ENCODE measurements at places on chromosomes 7 and 10.

GRCh38 chr7:27182861-27183681 lies 2.0 kb downstream of the HOXA11 start:
- DNase-seq: no peak

DNA sequence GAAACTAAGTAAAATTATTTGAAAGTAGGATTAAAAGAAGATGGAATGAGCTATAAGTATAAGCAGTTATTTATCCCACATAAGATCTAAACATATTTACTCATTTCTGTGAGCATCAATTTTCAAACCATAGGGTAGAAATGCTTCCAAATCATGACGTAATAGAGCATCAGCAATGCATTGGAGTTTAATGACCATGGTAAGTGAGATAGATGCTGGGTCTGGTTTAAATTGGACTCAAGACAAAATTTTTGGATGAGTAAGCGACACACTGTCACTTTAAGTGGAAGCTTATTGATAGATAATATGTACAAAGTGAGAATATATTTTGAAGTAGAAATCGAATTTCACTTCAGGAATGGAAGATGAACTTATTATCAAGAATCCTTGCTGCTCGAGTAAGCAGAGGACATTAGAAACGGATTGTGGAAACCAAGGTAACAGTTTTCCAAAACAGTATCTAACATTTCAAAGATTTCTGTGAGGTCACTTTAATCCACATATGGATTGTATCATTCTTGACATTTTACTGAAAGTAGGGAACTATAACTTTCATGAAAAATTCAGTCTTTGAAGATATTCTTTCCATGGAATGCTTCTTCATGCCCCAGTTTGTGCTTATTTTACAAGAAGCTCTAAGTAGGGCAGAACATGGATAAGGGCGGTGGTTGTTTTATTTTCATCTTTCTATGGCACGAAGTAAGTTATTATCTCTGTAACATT lies 85.8 kb downstream of the AGMO start:
- DNase-seq: no peak

GRCh38 chr7:37074370-37074769 lies 350.1 kb upstream of the AOAH start:
- no peak for DNase-seq

- DNase-seq: no peak
Observed at GRCh38 chr10:86728056-86728455, 28.4 kb upstream of the BMPR1A start.

DNA sequence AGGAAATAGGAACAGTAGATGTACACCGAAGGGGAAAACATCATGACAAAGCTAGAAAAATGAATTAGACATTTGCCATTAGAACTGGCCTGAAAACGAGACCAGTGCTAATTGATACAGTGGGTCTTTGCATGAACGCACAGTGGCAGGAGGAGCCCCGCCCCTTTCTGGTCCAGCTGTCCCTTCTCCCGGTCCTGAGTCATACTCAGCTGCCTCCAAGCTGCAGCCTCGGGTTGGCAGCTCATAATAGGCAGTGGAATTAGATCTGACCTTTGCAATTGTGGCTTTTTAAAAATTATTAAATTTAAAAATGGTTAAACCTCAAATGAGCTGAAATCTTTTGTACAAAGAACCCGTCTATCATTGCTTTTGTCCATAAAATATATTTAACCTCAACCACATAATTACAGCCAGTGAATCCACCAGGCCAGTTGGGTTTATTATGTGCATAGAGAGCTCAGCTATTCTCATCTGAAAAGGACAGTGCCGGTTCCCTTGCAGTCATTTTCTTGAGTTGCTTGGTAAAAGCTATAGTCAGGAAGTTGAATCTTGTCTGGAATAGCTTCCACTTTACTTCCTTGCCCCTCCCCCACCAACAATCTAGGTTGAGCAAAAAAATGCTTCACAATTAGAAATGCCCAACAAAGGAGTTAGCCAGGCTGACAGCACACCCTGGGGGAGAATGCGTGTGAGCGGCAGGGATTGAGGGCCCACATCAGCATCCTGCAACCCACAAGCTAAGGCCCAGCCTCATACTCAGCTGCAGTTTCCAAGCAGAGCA lies 147.1 kb downstream of the BUB3 start:
- DNase-seq: no peak

- no peak for DNase-seq
Observed at GRCh38 chr7:142753366-142753765, 4.1 kb downstream of the PRSS1 start.

- DNase-seq: no peak
Observed at GRCh38 chr10:114931072-114931679, 6.8 kb upstream of the TRUB1 start.

- DNase-seq: no peak
Observed at GRCh38 chr10:22927166-22927565, 687 bp upstream of the ARMC3 start.

- DNase-seq: no peak
Observed at GRCh38 chr10:104032144-104032775, 53.4 kb downstream of the COL17A1 start.

- DNase-seq: no peak
Observed at GRCh38 chr10:90461437-90462155, 396.2 kb downstream of the HTR7 start.

DNA sequence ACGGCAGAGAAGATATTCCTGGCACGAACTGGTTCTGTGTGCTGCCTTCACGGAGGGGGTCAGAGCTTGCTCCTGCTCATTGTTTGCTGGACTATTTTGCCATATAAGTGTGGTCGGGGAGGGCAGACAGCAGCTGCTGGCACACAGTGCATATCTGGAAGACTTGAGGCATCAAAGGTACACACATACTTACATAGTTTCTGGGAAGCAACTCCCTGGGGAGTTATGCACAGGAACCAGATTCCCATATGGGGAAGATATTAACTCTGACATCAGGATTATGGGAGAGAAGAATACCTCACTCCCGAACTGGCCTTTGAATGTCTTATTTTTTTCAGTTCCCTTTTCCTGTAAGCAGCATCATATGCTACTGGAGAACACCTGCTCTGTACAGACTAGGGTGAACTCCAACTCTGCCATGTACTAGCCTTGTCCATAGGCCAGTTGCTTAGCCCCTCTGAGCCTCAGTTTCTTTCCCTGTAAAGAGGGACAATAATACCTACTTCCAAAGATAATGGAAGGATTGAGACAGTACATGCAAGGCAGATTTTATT lies 41.5 kb downstream of the LGI1 start:
- DNase-seq: no peak

- no peak for DNase-seq
Observed at GRCh38 chr7:148884049-148884298, at the start of gene EZH2. EZH2 (minus strand) TSS chr7:148884291; CDS start chr7:148847298, 36,993 bp downstream.

DNA sequence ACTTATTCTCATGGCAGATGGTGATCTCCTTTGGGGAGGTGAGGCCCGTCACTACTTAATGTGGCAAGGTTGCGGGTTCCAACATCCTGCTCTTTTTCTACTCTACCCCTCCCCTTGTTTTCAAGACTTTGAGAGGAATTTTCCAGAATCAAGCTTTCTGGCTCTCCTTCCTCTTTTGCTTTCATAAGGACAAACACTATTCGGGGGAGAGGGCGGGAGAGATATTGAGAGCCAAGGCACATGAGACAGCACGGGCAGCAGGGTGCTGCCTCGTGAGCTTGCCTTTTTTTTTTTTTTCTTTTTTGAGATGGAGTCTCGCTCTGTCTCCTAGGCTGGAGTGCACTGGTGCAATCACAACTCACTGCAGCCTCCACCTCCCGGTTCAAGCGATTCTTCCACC lies 6.9 kb upstream of the PFKFB3 start:
- no peak for DNase-seq

DNA sequence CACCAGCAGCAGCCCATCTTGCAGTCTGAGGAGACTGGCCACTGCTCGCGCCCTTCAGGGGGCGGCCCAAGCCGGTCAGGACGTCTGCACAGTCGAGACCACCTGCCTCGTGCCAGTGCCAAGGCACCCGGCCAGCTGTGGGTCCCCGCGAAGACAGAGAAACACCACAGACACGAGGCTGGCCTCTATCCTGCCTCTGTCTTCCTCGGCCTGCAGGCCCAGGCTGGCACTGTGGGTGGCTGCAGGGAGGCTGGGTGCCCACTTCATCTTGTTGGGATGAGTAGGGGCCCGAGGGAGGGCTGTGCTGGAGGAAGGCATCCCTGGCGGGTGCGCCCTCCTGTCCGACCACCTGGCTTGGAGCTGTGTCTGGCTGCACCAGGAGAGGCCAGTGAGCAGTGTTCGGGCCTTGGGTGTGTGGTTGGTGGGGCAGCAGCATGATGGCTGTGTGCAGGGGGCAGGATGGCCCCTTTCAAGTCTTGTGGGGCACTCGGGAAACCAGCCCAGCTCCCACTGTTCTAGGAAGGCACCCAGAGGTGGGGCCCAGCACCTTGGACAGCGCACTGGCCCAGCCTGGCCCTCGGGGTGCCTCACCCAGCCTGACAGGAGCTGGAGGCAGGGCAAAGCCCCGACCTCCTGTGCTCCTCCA lies 7.3 kb downstream of the DPYSL4 start:
- no peak for DNase-seq

GRCh38 chr7:48466713-48467112 lies 295.5 kb downstream of the ABCA13 start:
- no peak for DNase-seq

GRCh38 chr7:46811529-46811928 lies 770.4 kb downstream of the TNS3 start:
- DNase-seq: no peak

- no peak for DNase-seq
Observed at GRCh38 chr7:20352573-20353306, 22.0 kb downstream of the ITGB8 start.

- DNase-seq: no peak
Observed at GRCh38 chr10:91838199-91838598, 40.0 kb downstream of the TNKS2 start.

- DNase-seq: no peak
Observed at GRCh38 chr7:132815696-132816311, 239.5 kb upstream of the PLXNA4 start.

GRCh38 chr10:77629775-77630506 lies 7.7 kb downstream of the KCNMA1 start:
- no peak for DNase-seq

GRCh38 chr10:96377816-96378294 lies 19.1 kb upstream of the OPALIN start:
- DNase-seq: no peak

DNA sequence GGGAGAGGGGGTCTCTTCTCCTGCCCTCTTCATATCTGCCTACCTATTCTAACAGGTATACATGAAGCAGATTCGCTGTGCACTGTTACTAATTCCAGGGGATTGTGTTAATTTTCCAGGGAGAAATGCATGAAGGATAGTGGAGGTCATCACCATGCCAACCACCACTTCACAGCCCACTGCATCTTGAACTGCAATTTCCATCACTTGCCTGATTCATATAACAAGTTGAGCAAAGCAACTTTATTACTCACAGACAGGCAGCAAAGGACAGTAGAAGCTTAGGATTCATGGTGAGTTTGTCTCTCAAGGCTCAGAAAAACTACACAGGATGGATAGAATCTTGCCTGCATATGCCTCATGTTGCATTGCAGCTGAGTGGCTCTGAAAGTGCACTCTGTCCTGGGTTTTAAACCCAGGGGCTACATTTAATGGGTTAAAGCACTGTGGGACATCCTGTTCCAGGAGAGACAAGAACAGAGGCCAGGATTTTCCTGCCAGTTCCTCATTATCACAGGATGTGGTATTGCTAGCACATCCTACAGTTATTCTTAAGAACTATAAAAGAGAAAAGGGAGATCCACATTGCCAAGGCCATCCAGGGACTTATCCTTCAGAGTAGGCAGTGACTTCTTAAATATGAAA lies 136.9 kb upstream of the PRSS1 start:
- DNase-seq: no peak

DNA sequence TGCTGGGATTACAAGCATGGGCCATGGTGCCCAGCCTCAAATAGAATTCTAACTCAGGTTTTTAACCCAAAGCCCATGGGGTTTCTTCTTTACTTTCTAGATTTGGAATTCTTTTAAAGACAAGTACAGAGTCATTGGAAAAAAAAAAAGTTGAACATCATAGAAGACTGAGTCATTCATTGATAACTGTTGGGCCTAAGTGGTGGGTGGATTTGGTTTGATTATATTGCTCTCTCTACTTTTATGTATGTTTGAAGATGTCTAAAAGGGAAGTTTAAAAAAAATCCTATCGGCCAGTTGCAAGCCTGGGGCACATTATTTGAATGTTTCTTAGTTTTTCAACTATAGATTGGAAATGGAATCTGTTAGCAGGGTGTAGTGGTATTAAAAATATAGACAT lies 49.7 kb downstream of the INPP5F start:
- DNase-seq: no peak

- no peak for DNase-seq
Observed at GRCh38 chr7:50056131-50056530, 36.9 kb downstream of the ZPBP start.

DNA sequence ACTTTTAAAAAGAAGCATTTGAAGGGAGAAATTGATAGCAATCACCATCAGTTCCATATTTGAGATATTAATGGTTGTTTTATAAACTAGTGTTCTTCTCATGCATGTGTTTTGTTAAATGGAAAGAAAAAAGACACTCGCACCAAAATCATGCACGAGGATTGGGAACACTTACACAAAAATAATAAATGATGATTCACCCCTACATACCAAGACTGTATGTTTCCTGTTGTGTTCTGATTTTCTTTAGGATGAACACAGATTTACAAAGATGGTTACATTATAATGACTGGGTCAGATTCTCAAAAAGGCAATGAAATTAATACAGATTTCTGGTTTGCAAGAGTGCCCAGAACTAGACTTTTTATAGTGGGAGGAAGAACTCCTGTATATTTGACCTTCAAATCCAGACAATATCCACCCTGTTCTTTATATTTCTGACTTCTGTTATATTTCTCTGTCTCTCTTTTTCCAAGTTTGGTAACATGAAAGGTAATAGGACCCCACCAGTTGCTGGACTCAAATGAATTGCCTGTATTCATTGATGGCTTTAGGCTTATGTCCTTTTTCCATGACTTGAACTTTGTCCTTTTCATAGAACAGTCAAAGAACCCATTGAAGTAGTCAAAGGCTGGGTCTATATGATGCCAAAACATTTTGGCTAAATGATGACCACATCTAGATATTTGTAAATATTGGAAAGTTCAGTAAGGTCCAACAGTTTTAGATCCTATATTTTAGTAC lies 54.4 kb downstream of the SEMA3A start:
- DNase-seq: no peak

DNA sequence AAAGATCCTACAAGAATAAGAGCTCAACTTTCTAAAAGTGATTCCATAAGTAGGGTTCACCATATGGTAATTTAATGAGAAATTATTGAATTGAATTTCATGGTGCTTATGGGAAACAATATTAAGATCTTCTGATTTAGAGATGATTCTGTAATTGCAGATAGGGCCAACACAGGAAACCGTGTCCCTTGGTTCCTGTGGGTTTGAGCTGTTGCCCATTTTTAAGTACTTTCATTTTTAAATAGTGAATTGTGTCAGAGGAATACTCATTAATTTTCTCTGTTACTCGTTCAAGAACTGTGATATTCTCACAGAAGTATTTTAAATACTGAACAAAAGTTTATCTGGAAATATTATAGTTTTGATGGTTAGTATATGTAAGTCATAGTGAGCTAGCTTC lies 129.2 kb downstream of the SRI start:
- DNase-seq: no peak

Measured in GM10248 (cell line).